Astrocyte of the cerebellum (primary cell): ENCODE measurements at places on chromosomes 1 and 21.

DNA sequence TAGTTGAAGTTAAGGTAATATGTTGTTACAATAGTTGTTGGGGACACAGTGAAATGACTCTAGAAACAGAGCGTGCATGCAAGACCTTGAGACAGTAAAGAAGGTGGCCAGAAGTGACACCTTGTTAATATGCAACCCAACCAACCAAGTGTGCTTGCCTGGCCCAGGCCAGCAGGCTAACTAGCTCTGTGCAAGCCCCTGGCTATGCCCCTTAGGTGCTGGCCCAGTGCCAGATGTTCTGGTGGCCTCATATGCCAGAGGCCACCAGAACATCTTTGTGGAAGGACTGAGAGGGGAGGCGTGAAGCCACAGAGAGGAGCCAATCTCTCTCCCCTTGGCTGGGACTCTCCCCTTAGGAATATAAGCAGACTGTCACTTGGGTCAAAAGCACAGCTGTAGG, 111.2 kb upstream of the JUN start:
- no peak for DNase-seq

DNA sequence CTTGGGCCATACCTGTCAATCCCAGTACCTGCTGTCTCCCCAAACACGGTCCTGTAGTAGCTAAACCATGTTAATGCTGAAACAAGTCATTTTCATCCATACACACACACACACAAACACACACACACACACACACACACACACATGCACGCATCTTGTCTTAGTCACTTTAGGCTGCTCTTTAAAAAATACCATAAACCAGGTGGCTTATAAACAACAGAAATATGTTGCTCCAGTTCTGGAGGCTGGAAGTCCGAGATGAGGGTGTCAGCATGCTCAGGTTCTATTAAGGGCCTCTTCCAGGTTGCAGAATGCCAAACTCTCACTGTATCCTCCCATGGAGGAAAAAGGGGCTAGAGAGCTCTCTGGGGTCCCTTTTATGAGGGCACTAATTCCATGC, 129.9 kb downstream of the NTPCR start:
- DNase-seq = no peak

GRCh38 chr1:211133393-211133835, 534 bp downstream of the KCNH1 start:
- DNase-seq = no peak

DNA sequence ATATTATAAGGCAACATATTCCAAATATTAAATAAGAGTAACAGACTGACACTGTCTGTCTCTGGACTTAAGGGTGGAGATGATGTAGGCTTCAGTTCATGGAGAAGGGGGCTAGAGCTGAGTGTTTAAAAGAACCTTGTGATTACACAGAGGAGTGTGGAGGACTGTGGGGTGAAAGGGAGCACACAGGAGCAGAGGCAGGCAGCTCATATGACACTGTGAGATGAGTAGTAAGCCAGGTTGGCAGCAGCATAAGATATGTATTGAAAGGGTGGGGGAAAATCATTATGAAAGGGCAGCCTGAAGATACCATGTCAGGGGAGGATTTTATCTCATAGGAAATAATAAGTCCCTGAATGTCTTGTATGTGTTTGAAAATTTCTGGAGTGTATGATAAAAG, 104.5 kb downstream of the AK5 start:
- DNase-seq = no peak

GRCh38 chr1:230713915-230714764, at the start of gene AGT:
Gene AGT, minus strand, starts transcription at chr1:230714122. Its CDS starts 3,299 bp downstream, at chr1:230710823.
- peak; percentile 68 for DNase-seq

- DNase-seq = no peak
These were observed 606.3 kb upstream of the PLXNA2 start for GRCh38 chr1:208850442-208850841.

DNA sequence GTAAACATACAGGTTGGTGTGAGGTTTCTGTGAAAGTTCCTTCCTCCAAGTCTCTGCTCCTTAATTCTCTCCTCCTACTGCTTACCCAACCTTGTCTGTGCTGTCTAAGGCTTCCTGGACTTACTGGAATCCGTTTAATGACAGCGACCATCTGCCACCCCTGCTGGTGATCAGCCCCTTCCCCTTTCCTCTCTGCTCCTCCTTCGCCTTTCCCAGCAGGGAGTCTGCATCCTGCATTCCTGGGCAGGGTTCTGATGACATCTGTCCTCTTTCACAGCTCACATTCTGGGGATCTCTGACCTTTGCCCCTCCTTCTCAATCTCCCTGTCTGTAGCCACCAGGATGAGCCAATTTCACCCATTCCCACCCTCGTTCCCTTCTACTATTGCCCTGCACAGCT, 66.5 kb downstream of the KIRREL1 start:
- no peak for DNase-seq

- DNase-seq = no peak
These were observed 53.6 kb downstream of the MAP3K7CL start for GRCh38 chr21:29184037-29184436.

DNA sequence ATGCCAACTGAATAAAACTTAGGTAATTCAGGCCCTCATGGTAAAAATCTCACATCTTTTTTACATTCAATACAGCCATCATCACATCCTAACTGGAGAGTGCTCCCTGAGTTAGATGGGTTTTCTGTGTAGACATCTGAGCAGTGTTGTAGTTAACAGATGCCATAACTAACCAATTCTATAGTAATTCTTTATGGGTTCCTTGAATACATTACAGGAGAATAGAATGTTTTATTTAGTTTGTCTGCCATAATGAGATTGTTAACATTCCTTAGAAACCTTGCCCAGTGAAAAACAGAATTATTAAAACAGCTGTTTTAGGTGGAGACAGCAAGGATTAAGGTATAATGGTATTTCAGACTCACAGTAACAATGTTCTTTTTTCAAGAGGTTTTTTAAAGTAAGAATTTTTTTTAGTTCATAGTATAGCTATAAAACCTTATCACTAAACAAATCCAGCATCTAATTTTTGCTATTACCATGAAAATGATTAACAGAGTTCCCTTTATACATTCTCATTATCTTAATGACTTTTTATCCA, 95.3 kb downstream of the ATP5PO start:
- no peak for DNase-seq

DNA sequence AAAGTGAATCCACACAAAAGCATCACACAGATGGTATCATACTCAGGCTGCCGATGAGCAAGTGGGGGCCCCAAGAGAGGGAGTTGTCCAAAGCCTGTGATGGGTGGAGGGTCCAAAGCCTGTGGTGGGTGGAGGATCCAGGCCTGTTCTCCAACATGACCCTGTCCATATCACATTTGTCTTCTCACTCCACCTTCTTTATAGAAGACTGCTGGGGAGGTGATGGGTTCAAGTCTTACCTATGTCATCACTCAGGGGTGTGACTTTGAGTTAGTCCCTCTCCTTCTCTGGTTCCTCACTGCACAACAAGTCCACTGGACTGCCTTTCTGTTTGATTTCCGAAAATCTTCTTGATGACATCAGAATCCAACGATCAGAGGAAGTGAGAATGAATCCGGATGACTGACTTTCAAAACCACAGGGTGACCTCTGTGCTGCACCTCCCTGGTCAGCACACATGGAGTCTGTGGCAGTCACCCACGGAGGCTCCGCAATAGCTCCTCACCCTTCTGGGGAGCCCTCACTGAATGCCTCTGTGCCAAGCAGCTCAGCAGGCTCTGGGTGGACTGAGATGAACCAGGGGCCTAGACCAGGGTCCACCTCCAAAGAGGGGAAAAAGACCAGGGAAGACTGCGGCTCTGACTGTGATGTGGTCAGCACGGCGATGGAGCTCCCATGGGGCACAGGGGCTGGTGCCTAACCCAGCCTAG, 166.8 kb downstream of the HIVEP3 start:
- DNase-seq = peak; percentile 56

DNA sequence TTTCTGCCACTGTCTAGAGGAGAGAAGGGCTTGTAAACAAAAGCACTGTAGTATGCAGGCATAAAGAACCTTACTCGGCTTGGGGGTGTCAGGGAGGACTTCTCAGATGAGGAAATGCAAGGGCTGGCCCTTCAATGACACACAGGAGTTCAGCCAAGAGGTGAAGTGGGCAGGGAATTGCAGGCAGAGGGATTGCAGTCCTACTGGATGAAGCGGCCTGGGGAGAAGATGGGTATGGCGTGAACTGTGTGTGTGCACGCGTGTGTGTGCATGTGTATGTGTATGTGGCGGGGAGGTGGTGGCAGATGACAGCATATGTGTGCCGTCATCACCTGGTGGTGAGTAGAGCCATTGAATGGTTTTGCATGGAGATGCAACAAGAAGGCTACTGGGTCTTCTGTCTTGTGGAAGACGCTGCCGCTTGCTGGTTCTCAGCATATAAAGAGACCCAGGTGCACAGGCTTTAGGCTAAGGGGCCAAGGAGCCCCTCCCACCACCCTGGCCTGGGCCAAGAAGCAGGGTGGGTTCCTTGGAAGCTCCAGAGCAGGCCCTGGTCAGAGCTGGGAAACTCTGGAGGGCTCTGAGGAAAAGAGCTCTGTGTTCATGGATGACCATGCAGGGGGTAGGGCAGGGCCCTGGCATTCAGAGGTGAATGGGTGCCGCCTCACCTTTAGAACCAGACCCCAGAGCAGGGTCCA, 4.1 kb upstream of the EPS8L3 start:
- no peak for DNase-seq

DNA sequence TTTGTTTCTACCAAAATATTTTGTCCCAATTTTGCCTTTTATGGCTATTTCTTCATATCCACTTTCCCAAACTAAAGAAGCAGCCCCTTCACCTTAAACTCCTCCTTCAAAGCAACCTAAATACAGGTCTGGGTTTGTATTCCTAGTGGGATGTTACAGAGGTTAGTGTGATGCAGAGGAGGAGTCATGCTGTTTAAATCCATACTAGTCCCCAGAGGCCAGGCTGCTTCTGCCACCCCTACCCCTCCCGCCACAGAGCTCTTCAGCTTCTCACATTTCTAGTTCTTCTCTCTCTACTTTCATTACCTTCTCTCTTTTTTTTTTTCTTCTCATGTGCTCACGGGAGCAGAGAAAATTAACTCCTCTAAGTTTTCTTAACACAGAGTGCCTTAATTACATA, 29.3 kb downstream of the SELL start:
- no peak for DNase-seq

DNA sequence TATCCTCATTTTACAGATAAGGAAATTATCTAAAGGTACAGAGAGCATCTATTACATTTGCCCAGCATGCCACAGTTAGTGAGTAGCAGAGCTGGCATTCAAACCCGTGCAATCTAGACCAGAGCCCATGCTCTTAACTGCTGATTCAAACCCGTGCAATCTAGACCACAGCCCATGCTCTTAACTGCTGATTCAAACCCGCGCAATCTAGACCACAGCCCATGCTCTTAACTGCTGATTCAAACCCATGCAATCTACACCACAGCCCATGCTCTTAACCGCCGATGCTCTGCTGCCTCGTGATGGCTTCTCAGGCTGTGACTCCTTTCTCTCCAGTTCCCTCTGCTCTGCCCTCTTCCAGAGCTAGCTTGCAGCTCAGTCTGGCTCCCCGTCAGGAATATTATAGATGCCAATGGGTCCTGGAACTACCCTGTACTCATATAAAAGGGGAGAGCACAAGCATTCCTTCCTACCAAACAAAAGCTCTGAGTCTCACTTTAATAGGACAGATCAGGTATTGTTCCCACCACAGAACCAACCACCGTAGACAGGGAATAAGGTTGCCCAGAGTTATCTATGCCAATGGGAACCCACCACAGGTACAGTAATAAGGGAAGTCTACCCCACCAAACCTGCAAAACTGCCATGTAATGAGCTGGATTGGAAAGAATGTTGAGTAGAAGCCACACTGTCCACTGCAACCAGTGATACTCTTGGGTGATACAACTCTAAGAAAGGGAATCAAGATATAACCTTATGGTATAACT, 78.4 kb downstream of the SMYD3 start:
- peak; percentile 78 for DNase-seq

DNA sequence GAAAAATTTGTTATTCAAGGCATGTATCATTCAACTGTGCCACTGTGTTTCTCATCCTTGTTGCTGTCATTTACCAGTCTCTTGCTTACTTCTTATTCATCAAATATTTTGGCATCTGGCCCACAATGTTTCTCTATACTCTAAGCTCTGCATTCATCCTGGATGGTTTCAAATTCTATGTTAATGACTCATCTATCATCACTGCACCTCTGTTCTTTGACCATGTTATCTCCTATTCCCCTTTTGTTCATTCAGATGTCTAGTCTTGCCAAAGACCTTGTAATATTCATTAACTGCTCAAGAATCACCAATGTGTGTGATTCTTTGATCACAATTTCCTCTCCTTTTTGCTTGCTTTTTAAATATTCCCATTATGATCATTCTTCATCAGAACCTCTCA, 54.6 kb upstream of the PRKACB start:
- no peak for DNase-seq

- no peak for DNase-seq
These were observed 6.8 kb downstream of the CASQ2 start for GRCh38 chr1:115761601-115762302.

- DNase-seq = peak; percentile 31
These were observed 248.6 kb downstream of the DNM3 start for GRCh38 chr1:172089768-172090510.

GRCh38 chr1:1614954-1615255, 395 bp upstream of the MIB2 start:
- DNase-seq = no peak

GRCh38 chr1:39154553-39155421, 49.7 kb upstream of the MACF1 start:
- peak; percentile 82 for DNase-seq

DNA sequence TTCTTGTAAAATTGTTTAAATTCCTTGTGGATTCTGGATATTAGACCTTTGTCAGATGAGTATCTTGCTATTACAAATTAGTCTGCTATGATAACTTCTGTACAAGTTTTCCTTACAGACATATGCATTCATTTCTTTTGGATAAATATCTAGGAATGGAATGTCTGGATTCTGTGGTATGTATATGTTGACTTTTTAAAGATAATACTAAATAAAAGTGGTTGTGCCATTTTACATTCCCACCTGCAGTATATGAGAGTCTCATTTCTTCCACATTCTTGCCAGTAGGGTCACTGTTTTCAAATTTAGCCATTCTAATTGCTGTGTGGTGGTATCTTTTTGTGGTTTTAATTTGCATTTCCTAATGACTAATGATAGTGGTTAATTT, 53.9 kb downstream of the SYDE2 start:
- no peak for DNase-seq

- no peak for DNase-seq
These were observed 12.6 kb downstream of the CREG1 start for GRCh38 chr1:167541003-167541402.

- DNase-seq = no peak
These were observed 31.0 kb downstream of the SNX7 start for GRCh38 chr1:98692482-98692881.

DNA sequence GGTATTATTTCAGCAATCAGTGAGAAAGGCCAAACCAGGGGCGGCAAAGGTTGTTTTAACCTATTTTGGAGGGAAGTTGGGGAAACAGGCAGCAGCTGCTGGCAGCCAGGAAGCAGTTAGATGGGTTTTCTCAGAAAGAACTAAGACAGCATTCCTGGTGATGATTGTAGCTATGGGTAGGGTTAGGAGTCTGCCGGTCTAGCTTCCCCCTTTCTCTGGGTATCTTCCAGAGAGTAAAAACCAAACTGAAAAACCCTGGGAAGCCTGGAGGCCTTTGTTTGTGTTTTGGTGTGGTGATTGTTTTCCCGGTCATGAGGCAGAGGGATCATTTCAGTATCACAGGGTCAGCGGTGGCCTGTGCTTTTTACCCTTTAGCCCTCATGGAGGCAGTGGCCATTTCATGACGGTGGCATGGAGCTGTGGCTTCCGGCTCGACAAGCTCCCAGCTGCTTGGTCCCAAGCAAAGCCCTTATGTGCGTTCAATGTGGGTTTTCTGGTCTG, 19.5 kb upstream of the TNFRSF1B start:
- no peak for DNase-seq
